ENCODE measurements at places on chromosomes 1 and 21.
A peak's percentile ranks its signal among the peaks of the same experiment; 100 is the strongest.

DNA sequence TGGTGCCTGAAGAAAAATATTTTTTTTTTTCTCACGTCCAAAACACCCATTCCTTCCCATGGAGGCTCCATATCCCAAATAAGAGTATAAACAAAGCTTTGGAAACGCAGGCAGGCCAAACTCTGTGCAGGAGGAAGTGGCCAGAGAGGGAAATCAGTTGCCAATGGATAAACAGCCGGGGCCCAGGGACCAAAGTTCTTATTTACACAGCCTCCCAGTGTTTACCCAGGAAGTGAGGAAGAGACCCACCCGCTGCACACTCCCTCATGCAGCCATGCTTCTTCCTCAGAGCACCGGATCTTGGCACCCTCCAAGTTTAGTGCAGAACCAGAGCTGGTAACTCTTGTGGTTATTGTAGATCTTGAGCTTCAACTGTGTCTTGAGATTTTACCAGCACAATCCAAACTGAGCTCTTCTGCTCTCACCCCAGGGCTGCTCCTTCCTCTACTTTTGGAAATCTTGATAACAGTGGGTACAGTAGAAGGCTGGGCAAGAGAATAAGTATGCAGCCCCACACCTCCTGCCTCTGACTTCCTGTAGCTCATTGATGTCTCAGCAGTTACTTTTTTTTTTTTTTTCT lies 14.2 kb downstream of the MARCKSL1 start:
- peak; percentile 94 for DNase-seq

- no peak for DNase-seq
Observed at GRCh38 chr21:35366394-35367080, 317.4 kb upstream of the RUNX1 start.

DNA sequence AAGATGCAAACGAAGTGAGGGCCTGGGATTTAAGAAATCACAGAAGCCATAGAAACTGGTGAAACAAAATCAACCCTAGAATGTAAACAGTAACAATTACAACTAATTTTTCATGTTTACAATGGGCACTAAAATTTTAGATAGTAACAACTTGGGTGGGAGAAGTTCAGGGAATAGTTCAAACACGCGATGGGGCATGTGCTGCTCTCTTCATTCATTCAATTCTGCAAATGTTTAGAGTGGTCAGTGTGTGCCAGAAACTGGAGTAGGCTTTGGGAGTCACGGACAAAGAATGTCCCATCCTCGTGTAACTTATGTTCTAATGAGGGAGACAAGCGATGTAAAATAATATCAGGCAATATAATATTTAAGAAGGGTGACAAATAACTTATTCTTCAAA lies 133.4 kb downstream of the GREM2 start:
- DNase-seq: no peak

DNA sequence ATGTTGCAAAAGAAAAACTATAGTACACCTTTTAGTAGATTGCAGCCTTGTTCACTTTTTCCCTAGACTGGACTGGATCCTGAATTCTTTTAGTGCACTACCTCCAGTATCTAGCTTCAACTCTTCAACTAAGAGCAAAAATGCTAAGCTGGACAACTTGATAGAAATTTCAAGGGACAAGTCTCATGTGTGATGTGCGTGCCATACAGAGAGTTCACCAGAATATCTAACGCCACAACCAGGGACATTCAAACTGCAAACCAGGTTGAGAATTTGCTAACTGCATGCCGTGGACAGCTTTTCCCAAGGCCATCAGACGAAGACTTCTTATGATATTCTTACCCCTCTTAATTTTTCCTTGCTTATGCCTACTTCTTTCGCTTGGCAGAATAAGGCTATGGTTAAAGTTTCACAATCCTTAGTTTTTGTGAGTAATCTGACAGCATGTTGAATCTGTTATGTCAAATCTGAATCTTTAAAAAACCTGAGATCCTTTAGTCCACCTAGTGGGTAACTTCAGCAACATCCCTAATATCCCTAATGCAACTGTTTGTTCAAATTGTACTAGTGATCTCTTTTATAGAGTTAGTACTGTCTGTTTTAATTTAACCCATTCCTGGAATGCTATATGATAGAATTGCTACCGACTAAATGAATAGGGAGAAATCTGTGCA lies 66.4 kb downstream of the DDAH1 start:
- DNase-seq: peak; percentile 28

- DNase-seq: peak; percentile 53
Observed at GRCh38 chr1:23745515-23745914, 2.2 kb downstream of the ELOA start.

- no peak for DNase-seq
Observed at GRCh38 chr1:158200527-158200926, 19.8 kb downstream of the CD1D start.

GRCh38 chr1:183869230-183869629 lies 64.3 kb downstream of the RGL1 start:
- DNase-seq: no peak

DNA sequence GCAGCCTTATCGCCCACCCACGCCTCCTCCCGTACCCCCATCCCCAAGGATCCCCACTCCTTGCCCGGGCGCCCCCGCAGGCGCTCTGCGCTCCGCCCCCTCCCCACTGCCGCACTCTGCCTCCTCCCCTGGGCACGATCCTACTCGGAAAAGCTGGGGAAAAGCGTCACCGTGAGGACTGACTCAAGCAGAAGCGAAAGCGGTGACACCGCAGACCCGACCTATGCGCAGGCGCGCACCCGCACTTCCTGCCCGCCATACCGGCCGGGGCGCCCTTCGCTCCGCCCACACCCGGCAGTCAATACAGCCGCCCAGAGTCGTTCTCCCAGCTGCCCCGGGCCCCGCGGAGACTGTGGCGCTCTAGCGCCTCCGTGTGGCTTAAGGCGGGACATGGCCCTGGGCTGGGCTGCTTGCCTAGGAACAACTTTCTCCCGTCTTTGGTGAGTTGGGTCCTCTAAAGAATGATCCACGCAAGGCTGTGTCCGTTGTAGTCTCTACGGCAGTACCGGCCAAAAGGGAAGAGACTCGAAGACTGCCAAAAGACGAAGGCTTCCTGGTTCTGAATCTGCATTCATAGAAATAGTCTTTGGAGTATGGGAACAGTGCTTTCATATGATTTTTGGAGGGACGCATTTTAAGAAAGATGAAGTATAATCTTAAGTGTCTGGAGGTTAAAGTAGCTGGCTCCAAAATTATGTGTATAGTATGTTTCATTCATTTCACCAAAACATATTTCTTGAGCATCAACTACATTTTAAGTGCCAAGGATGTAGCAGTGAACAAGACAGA lies at the start of gene OMA1:
Gene OMA1, minus strand, starts transcription at position 207 of the 789 bp plus-strand sequence. CDS start 7,432 bp downstream, outside the sequence.
- DNase-seq: peak; percentile 98

DNA sequence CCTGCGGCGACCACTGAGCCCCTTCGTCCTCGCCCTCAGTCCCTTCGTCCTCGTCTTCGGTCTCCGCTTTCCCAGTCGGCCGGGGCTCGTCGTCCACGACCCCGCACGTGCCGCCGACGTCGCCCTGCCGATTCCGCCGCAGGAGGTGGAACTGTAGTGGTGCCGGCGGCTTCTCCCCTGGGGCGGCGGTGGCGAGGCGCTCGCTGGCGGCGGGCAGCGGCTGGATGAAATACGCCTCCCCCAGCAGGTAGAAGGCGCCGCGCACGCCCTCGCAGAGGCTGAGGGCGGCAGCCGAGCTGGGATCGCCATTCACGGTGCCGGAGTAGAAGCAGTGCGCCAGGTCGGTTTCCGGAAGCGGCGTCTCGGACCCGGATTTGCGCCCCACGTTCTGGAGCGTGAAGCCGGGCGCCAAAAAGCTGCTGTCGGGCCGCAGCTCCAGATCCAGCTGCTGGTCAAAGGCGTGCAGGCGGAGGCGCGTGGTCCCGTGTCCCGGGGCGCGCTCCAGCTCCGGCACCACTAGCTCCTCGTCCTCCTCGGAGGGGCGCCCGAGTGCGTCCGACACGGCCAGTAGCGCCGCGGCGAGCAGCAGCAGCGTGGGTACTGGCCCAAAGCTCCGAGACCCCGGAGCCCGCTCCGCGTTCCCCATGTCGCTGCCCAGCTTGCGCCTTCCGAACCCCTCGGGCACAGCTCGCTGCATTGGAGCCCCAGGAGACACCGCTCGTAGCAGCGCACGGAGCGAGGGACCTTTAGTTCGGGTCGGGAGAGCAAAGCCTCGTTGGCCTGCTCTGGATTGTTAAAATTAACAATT lies 747 bp downstream of the ADAMTS1 start:
- DNase-seq: no peak

GRCh38 chr21:35298757-35299156 lies 249.7 kb upstream of the RUNX1 start:
- no peak for DNase-seq

- no peak for DNase-seq
Observed at GRCh38 chr1:28893403-28894102, 20.8 kb upstream of the EPB41 start.

- no peak for DNase-seq
Observed at GRCh38 chr1:35442734-35443133, 114.5 kb downstream of the KIAA0319L start.

DNA sequence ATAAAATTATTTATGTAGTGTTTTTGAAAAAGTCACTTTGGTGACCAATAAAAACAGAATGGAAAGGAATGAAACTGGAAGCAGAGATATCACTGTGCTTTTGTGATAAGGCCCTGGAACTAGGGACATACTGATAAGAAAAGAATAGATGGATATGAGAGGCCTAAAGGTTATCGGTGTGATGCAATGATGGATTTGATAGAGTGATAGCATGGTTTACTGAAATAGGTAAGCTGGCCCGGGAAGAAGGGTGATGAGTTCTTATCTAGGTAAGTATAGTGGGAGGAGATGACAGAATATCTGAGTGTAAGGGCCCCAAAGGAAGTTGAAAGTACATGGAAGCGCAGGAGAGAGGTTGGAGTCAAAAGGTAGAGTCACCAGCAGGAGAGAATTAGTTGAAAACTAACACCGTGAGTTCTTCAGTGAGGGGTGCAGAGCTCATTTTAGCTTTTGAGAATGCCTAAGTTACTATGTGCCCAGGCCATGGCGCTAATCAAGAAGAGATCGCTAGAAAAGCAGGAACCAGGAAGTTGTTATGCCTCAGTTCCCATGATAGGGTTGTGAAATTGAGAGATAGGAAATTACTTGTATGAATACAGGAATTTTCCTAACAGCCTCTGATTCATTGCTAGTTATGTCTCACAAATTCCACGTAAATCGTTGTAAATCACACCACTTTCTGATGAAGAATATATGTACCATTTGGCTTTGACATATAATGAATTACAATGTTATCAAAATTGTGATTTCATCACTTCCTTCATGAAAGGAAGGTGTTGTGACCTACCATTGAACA lies 115.3 kb downstream of the PLA2G4A start:
- no peak for DNase-seq

DNA sequence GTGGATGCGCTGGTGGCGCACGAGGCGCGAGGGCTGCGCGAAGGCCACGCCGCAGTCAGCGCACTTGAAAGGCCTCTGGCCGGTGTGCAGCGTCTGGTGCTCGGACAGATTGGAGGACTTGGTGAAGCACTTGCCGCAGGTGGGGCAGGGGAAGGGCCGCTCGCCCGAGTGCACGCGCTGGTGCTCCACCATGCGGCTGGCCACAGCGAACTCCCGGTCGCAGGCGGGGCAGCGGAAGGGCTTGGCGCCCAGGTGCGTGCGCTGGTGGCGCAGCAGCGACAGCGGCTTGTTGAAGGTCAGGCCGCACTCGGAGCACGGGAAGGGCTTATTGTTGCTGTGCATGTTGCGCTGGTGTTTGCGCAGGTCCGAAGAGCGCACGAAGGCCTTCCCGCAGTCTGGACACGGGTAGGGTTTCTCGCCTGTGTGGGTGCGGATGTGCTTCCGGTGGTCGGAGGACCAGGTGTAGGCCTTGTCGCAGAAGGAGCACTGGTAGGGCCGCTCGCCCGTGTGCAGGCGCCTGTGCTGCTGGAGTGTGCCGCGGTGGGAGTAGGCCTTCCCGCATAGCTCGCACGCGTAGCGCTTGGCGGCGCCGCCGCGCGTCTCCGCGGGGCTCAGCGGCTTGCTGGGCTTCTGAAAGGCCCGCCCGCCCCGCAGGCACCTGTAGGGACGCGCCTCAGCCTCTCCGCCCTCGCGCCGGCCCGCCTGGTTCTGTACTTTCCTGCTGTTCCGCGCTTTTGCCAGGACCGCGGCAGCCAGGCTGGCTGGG lies 4.7 kb downstream of the ZNF648 start:
- no peak for DNase-seq

DNA sequence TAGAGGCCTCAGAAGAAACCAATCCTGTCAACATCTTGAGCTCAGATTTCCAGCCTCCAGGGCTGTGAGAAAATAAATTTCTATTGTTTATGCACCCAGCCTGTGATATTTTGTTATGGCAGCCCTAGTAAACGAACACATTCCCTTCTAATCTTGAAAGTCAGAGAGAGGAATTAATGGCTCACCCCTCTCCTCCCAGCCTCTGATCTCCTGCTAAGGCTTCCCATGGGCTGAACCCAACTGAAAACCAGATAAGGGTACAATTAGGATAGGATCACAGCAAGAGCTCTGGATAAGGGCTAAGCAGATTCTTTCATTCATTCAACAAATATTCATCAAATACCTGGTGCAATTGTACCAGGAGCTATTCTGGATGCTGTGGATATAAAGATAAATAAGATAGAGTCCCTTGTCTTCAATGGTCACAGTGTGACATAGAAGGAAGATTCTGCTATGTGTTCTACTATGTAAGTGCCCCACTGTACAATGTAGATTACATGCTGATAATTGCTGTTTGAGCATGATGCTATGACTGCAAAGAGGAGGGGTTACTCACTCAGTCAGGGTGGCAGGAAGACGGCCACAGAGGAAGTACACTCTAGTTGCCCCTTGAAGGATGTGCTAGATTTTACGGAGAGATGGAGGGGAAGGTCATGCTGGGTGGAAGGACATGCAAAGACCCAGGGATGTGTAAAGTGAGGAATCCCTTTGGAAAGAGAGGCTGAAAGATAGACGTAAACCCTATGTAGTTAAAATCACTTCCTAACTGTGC lies 203.3 kb upstream of the JUN start:
- no peak for DNase-seq

DNA sequence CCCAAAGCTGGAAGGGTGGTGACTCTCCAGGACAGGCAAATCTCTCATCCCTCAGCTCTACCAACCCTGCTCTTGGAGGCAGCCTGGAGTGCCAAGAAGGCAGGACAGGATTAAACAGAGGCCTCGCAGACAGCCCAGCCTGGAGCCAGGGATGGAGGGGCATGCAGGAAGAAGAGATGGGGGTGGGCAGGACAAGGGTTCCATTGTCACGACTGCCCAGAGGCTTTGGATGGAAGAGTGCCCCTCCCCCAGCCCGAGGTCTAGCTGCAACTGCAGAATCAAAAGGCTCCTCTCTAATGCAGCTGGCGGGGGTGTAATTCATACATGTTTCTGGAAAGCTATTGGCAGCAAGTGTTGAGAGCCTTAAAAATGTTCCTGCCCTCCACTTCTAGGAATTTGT lies 8.8 kb downstream of the RAB7B start:
- no peak for DNase-seq
